ENCODE measurements at places on chromosomes 7 and 10.

DNA sequence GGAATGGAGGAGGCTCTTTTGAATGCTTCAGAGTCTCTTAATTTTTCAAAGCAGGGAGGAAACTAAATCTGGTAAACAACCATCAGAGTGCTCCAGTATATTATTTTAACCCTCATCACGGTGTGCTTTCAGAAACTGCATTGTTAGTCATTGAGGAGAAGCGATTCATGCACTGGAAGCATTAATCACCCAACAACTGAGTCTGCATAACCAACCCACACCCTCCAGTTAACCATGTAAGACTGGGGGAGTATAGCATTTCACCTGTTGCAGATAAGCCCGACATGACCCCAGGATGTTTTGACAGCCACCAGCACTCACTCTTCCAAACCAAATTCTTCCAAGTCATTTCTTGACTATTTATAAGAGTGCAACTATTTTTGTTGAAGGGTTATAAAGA, 257.6 kb downstream of the GATA3 start:
- no peak for DNase-seq

DNA sequence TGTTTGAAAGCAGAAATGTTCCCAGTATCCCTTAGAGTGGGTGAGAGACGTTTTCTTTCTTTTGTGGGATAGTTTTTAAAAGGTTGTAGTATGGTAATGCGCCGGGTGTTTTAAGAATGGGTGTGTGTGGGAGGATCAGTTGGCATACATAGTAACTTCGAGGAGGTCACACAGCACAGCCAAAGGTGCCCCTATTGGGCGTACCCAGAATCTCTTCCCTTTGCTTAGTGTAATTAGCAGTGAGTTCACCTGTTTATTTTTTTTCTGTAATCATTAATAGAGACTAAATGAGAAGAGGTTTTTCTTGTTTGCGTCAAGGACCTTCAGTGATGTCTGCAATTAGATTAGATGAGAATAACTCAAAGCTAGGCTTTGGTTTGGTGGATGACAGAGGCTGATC, 1.5 kb downstream of the PLEKHA8 start:
- no peak for DNase-seq

DNA sequence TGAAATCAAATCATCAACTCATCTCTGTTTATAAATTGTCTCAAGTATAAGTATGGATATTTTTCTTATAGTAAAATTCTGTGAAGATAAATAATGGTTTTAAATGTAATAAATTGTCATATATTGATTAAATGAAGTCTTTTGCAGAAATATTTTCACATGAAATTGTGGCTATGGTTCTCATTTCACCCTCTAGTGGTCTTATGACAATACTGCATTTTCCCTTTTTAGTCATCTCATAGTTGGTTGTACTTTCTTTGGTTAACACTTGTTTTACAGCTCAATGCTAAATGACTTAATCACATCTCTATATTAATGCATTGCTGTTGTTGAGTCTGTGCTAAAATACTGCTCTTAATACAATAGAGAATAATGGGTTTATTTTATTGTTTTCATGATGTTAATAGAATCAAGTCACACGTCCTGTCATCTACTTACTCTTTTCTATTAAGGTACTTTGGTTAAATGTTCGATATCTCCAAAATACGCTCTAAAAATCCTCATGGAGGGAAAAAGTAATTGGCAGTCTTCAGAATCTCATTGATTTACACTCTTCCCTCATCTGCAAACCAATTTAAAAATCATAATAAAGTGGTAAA, 38.0 kb upstream of the CACNA2D1 start:
- DNase-seq, result peak; percentile 35

DNA sequence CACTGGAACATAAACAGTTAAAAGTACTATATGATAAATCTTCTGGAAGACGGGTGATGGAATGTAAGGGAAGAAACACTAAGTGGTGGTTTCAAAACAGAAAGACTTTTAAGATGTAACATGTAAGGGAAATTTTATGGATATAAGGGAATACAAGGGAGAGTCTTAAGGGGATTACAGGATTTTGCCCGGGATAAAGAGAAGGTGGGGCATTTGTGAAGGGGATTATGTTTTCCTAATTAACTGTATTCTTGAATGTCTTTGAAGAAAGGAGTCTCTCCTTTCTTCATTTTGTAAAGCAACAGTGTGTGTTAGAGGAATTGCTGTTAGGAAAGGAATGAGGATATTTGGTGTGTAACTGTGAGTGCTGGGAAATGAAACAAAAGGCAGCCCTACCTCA, 745.2 kb downstream of the AUTS2 start:
- DNase-seq, result no peak

DNA sequence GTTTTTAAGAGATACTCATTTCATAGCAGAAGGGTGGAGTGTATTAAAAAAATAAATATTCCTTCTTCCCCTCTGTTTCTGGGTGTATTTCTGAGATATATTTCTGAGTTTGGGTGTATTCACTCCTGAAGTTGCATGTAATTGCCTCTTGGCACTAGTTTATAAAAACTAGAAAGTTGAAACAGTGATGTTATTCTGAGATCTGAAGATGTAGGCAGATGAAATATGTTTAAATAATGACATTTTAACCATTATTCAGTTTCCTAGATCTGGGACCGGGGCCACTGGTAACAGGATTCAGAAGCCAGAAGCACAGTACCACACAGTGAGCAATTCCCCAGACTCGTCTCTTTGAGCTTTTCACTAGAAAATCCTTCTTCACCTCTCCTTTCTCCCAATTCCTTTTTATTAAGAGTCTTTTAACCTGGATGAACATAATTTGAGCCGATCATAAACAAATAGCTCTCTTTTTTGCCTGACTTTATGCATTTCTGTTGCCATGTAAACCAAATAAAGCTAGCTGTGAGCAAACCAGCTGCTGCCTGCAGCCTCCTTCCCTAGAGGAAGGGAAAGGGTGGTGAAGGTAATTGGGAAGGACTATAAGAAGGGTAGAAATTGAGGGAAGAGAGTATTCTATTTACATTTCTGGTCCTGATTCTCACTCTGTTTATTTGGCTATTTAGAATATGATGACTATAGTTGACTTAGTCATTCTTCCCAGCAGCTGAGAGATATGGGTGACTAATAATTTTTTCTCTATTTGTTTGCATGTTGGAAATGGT, 101.8 kb upstream of the STRIP2 start:
- peak; percentile 83 for DNase-seq

DNA sequence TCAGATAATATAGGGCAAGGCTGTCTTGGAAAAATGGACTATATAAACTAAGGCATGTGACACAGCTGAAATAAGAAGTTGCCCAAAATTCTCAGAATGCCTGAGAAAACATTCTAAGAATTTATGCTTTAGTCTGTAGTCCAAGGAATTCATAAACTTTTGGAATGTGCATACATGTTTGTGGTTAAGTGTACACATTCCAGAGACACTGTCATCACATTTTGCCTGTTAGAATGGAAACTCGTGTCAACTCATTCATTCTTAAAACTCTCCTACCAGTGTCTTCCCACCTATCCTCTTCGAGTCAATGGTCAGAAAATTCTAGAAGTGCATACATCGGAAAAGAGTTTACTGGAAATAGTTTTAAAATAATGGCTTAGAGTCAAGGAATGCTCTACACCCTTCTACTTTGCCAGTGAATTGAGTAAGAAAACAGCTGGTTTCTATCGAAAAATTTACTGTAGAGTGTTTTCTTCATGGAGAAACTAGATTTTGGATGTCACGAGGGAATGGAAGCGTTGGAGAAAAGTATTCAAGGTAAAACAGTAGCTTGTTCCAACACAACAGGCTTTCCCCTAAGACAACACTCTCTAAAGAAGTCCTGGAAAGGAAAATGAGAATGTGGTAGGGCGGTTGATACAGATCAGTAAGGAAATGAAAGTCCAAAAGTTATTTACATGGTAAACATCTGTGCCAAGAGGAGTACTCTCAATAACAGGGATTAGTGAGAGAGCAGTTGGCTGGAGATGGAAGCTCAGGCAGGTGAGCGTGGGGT, 1177.6 kb upstream of the C7orf33 start:
- DNase-seq, result peak; percentile 88

GRCh38 chr10:54262726-54263125, 538.3 kb downstream of the PCDH15 start:
- DNase-seq, result no peak
